SHP77 (cell line): ENCODE measurements at places on chromosomes 12 and 14.

DNA sequence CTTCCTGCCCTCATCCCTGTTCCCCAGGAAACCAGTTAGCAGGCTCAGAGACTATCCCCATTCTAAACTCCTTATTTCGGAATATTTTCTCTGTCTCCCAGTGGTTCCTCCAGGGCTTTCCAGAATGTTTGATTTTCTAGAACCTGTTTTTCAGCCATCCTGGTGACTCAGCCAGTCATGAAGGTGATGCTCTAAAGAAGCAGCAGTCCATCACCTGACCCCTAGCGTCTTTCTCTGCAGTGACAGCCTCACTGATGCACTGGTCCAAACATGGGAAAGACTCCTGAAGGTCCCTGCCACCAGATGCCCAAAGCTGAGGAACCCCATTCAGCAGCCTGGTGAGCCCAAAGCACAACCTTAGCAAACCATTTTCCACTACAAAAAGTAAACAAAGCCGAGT lies 212.6 kb downstream of the PHETA1 start:
- DNase-seq, result no peak

- no peak for DNase-seq
Measured at GRCh38 chr12:47231456-47231855, 151.7 kb upstream of the AMIGO2 start.

GRCh38 chr12:24584032-24584675 lies 364.7 kb downstream of the BCAT1 start:
- DNase-seq, result no peak

DNA sequence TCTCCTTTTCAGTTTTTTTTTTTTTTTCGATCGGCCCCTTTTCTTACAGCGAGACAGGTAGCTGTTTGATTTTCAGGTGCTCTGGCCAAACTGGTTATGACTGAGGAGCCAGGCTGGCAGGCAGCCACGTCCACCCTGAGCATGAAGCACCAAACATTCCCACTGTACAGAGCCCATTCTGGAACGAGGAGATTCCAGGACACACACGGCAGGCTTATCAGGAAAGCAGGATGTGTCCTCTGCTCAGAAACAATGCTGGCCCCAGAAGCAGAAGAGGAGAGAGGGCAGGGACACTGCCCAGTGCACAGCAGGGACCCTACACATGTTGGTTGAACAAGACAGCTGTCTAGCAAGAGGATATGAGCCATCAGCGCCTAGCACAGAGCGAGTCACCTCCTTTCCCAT lies 3.7 kb upstream of the KRT2 start:
- DNase-seq, result no peak

DNA sequence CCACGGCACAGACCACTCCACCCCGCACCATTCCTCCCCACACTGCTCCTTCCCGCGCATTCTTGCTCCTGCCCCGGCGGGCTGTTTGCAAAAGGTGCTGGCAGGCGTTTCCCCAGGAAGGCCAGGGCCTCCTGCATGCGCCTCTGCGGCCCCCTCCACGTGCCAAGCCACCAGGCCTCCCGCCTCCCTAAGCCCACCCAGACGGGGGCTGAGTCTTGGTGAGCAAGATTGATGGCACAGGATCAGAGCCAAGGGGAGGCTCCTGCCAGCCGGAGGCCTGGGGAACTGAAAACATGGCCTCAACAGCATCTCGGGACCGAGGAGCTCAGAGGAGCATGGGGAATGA lies 328.3 kb upstream of the DIO3 start:
- DNase-seq, result no peak

DNA sequence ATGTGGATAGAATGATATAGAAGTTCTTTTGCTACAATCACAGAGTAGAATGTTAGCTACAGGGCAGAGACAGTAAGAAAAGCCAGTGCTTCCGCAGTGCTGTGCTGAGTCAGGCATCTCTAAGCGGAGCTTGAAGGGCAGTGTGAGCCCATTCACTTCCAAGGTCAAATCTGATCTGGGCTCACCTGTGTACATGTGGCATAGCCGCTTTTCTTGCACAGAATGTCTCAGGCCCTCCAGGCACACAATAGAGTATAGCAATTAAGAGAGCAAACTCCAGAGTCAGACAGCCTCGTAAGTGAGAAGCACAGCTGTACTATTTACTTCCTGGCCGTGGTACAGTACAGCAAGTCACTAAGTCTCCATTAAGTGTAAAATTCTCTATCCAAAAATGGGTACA lies 26.8 kb downstream of the CORO1C start:
- no peak for DNase-seq

DNA sequence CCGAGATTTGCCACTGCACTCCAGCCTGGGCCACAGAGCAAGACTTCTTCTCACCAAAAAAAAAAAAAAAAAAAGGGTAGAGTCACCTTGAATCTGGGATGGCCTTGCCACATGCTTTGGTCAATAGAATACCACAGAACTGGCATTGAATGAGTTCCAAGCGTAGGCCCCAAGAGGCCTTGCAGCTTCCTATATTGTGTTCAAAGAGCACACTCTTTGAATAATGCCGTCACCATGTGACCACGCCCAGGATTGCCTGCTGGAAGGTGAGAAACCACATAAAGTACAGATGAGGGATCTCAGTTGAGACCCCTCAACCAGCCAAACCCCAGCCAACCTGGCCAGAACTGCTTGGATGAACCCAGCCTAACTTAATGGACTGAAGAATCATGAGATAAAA lies 239.2 kb upstream of the AMIGO2 start:
- DNase-seq, result no peak

- peak; percentile 78 for DNase-seq
Measured at GRCh38 chr14:91246051-91246852, 1.7 kb upstream of the GPR68 start.

GRCh38 chr12:52277486-52278245 lies 3.2 kb downstream of the KRT86 start:
- peak; percentile 72 for DNase-seq

DNA sequence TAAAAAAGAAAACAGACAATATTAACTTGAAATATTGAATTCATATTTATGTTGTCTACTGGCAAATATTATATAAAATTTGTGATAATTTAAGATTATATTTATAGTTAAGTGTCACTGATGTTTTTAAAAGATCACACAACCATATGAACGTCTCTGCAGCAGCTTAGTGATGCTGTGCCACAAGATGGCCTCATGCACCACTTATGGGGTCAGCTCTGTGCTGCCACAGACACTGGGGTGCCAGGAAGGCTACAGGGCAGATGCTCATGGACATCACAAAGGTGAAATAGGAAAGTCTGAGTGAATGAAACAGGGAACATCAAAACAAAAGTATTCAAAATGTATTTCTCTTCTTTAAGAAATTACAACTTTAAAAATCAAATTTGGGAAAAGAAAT lies 13.1 kb downstream of the ATXN3 start:
- DNase-seq, result no peak

GRCh38 chr14:104642540-104642868 lies 37.9 kb upstream of the TMEM179 start:
- no peak for DNase-seq

DNA sequence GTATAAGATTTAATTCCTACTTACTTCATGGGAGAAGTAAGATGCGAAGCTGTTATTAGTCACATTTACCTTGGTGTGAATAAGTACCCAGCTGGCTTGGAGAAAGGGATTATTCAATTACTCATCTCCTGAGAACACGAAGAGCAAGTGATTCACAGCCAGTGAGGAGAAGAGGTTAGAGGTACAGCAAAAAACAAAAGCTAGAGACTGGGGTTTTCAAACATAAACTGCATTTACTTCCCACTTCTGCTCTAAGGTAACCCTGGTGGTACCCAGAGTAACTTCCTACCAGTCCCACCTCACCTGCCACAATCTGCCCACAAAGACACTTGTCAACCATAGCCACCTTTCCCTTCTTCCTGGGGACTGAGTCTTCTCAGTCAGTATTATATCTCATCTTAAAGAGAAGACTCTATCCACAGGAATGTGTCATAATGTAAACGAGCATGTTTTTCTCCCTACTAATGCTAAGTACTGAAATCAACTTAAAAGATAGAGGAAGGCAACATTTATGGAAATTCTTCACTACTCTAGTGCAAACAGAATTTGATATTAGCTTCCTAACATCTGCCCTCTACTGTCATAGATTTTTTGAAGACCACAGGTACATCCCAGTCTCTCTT lies 6.0 kb upstream of the IL22 start:
- no peak for DNase-seq

GRCh38 chr14:83994020-83994419 lies 1535.9 kb upstream of the FLRT2 start:
- no peak for DNase-seq

DNA sequence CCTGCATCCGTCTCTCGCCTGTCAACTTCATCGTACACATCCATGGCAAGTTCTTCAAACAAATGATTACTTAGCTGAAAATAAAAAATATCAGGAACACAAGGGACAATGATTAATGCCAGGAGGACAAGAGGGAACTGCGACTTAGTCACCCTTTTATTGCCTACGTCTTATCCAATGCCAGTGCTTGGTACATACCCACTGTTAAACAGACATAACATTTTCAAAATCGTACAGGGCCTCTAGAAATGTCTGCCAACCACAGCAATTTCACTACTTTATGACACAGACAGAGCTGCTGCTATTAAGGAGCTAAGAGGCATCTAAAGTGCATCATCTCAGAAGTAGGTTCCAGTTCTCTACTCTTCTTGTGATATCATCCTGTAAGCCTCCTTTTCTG lies 34.6 kb downstream of the GIT2 start:
- no peak for DNase-seq

DNA sequence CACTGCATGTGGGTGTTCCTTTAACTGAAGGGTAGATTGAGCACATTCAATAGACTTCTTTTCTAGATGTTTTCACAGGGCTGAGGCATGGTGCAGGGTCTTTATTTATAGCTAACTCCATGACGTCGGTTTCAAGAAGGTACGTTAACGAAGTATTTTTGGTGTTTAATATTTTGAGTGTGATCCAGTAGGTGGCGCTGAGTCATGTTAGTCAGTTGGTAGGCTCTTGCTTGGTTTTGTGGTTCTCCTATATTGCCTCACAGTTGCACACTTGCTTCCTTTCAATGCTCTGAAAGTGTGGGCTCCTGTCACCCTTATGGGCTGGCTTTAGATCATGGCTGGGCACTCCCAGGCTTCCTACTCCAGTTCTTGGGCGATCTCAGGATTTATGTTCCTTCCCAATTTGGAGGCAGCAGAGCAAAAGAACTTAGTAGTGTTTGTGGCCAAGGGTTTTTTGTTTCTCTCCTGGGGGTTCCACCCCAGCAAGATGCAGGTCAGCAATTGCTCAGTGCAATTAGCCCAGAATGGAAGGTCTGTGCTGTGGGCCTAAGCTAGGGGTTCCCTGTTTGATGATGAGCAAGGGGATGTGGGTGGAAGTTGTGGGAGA lies 471.6 kb upstream of the FOXG1 start:
- DNase-seq, result peak; percentile 25

GRCh38 chr12:56255671-56256070 lies 2.5 kb downstream of the ANKRD52 start:
- DNase-seq, result no peak

- no peak for DNase-seq
Measured at GRCh38 chr12:66288121-66288520, 14.2 kb upstream of the HELB start.

DNA sequence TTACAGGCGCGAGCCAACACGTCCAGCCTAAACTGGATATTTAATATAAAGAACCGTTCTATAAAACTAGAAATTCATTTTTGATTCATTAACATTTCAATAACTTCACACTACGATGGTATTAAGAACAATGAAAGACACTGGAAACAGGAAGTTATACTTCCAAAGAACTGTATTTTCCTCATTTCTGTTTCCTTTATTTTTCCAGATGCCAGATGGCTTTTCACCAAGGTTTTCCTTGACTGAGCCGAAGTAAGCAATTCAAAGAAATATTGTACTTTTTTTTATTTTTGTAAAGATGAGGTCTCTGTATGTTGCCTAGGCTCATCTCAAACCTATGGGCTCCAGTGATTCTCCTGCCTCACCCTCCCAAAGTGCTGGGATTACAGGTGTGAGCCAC lies 28.2 kb downstream of the EEA1 start:
- DNase-seq, result no peak

GRCh38 chr12:66668311-66668710 lies 10.6 kb downstream of the GRIP1 start:
- peak; percentile 23 for DNase-seq

- DNase-seq, result no peak
Measured at GRCh38 chr12:125229878-125230530, 164.8 kb downstream of the AACS start.

GRCh38 chr14:102774391-102775153 lies 2.7 kb upstream of the TRAF3 start:
- peak; percentile 51 for DNase-seq

- DNase-seq, result no peak
Measured at GRCh38 chr14:85897808-85898207, 367.9 kb downstream of the FLRT2 start.

- no peak for DNase-seq
Measured at GRCh38 chr14:100660882-100661635, 65.6 kb upstream of the DLK1 start.

DNA sequence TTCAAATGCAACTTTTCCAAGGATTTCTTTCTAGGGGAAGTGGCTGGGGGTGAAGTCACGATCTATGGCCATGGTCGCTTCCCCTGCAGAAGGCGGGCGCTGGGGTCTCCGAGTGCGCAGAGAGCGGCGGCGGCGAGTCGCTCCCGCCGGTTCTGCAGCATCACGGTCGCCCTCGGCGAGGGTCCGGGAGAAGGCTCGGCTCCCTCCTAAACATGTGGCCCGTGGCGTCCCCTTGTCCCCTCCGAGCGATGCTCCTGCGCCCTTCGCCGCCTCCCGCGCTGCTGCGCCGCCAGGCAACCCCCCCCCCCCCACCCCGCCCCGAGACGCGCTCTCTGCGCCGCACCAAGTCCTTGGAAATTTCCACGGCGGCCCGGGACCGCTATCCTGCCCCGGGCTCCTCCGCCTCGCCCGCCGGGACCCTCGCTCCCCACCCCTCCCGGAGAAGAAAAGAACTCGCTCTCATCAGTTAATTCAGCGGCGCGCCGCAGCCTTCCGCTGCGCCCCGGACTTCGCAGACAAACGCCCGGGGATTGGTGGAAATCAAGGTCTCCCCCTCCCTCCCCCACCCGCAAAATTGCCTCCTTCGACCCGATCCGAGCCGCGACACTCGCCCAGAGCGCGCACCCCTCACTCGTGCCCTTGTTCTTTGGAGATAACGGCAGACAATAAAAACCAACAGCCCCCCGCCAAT lies at the start of gene ST8SIA1:
Gene ST8SIA1, minus strand, starts transcription at position 298 of the 691 bp plus-strand sequence. CDS start 475 bp downstream, outside the sequence.
- no peak for DNase-seq

DNA sequence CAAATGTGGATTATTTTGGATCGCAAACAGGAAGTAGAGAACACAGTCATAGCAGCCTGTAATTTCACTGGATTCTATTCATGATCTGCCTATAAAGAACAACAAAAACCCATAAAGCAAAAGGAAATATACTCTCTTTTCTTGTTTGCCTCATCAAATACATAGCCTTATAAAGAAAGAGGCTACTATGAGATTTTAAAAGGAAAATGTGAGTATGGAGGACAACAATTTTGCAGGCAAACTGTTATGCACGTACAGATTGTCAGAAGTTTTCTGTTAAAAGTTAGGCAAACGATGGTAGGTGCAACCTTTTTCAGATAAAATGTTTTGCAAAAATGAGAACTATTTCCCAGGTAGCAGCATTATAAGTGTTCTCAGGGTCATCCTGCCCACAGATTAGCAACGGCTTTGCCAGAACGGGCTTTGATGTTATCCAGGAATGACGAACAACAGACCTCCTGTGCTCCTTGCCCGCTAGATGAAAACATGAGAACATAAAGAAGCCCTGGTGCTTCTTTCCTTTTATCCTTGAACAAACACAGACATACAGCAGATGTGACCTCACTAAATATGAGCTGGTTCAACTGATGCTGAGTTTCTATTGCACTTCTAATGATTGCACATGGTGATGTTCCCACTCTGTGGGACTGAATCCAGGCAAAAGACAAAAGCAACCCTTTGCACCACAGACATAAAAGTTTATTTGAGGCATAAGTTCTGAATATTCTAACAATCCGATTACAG lies 88.1 kb downstream of the ITPR2 start:
- DNase-seq, result peak; percentile 87

- no peak for DNase-seq
Measured at GRCh38 chr12:94171595-94171930, 23.2 kb downstream of the PLXNC1 start.
